ENCODE measurements at places on chromosomes 3 and 15.
A peak's percentile ranks its signal among the peaks of the same experiment; 100 is the strongest.

GRCh38 chr15:76368122-76368621 is 31.6 kb downstream of the ISL2 start:
- DNase-seq, result no peak

DNA sequence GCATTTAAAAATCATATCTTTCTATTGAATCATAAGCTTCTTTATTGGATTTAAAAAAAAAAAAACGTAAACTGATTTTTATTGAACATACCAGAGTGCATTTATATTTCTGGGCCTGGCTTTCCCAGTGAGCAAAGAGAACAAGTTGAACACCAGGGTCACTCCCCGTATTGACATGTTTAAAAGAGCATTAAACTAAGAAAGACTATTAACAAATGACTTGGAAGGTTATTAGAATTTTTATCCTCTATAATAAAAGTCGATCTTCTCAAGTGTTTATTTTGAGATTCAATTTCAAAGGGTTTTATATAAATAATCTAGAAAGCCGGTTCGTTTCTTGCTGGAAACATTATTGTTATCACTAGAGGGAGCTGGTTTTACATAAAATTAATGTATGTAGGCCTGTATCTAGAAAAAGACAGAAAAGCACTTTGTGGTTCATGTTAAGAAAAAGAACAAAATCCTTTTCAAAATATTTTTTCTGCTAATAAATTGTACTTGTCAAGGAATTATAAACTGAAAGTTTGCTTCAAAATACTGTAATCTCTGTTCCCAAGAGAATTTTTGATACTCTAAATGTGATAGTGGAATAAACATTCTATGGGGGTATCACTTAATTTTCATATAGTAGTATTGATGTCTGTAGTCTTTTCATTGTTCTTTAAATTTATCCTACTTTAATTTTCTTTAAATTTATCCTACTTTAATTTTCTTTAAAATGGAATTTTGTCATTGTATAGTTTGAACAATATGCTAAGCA is 321.8 kb upstream of the MME start:
- peak; percentile 7 for DNase-seq

DNA sequence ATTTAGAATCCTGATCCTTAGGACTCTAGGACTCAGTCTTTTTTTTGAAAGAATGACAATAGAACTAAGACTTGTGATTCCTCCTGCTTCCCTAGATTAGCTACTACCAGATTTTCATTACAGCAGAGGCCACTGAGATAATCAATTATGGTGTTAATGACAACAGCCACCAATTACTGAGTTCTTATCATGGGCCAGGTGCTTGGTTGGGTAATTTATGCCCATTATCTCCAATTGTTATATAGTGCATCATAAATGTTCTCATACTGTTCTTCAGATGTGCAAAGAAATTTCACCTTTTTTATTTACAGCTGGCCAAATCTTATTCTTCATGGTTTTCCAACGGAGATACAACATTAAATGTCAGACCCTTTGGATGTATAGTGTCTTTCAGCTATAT is 162.9 kb upstream of the CMC1 start:
- DNase-seq, result no peak

- peak; percentile 12 for DNase-seq
Observed at GRCh38 chr3:84108442-84108971, 850.3 kb upstream of the CADM2 start.

DNA sequence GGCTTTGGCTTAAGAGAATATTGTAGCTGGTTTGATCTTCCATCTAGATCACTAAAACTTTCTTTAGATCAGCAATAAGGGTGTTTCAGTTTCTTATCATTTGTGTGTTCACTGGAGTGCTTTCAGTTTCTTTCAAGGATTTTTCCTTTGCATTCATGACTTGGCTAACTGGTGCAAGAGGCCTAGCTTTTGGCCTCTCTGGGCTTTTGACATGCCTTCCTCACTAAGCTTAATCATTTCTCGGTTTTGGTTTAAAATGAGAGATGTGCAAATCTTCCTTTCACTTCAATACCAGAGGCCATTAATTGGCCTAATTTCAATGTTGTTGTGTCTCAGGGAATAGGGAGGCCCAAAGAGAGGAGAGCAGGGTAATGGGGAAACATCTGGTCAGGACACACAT is 30.3 kb upstream of the CCNB2 start:
- no peak for DNase-seq

DNA sequence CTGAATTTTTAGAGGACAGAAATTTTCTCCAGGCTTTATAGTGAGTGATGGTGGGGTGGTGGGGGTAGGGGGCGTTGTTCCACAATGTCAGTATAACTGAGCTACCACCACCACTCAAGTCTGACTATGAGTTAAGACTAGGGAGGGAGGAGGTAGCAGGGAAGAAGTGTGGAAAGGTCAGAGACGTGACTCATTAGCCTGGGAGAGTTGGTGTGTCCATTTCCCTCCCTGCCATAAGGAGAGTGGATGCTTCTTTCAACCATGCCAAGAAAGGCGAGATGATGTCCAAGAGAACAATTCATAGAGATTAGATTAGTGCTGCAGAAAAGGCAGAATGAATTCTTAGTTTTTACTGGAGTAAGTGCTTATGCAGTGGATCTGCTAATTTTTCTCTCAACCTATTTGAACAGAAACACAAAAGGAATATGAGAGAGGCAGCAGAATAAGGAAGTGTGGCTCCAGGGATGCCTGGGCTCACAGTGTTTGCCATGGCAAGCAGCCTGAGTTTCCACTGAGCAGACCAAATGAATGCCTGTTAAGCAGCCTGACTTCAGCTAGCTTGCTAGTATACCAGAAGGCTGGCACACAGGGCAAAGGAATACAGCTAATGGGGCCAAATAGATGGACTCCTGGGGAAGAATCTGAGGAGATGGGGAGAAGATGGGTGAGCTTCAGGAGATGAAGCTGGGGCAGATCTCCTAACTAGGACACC is 708.9 kb downstream of the NTRK3 start:
- no peak for DNase-seq

- no peak for DNase-seq
Observed at GRCh38 chr3:71006810-71007785, 576.4 kb downstream of the FOXP1 start.

GRCh38 chr3:124792341-124793040 is 62.2 kb downstream of the UMPS start:
- no peak for DNase-seq

- DNase-seq, result no peak
Observed at GRCh38 chr15:75696854-75697259, 15.8 kb downstream of the CSPG4 start.

GRCh38 chr3:125051715-125052581 is 3.8 kb downstream of the HEG1 start:
- peak; percentile 86 for DNase-seq

DNA sequence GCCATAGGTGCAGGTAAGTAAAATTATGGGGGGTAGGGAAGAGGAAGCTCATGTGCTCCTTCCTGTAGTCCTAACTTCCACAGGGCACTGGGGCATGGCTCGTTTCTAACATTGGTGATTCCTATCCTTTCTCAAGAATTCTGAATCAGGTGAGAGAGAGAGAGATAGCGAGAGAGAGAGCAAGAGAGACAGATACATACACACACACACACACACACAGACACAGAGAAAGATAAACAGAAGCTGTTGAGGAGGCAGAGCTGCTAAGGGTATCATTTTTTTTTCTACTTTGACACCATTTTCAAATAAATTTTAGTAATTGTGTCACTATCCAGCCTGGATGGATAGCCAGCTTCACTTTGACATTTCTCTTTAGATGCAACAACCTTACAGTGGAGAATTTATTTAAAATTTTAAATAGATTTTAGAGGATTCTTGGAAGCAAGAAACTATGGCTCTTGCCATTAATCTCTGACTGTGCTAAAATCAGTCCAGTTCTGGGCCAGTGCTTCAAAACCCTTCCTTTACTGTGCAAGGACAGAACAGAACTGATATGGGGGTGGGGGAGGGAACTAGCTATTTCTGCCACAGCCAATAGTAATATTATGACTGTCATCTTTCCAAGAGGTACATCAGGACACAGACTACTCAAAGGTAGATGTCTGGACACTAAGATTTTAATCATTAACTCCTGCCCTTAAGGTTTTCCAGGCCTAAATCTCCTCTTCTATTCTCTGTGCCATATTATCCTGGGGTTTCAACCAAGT is 14.6 kb upstream of the RAMAC start:
- no peak for DNase-seq

GRCh38 chr3:131550562-131551465 is 48.0 kb upstream of the MRPL3 start:
- DNase-seq, result no peak

- no peak for DNase-seq
Observed at GRCh38 chr3:46925585-46925934, 48.0 kb downstream of the PTH1R start.

GRCh38 chr3:15116032-15116669 is 17.2 kb upstream of the RBSN start:
- no peak for DNase-seq

GRCh38 chr15:66169023-66169422 is 84.5 kb downstream of the MEGF11 start:
- DNase-seq, result no peak

GRCh38 chr3:140695361-140696061 is 17.6 kb downstream of the TRIM42 start:
- no peak for DNase-seq

DNA sequence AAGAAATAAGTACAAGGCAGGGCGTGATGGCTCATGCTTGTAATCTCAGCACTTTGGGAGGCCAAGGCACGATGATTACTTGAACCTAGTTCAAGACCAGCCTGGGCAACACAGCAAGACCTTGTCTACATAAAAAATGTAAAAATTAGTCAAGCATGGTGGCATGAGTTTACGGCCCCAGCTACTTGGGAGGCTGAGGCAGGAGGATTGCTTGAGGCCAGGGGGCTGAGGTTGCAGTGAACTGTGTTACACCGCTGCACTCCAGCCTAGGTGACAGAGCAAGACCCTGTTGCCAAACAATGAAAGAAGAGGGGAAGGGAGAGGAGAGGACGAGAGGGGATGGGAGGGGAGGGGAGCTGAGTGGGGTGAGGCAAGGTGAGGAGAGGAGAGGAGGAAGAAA is 152.7 kb upstream of the PRICKLE2 start:
- no peak for DNase-seq

DNA sequence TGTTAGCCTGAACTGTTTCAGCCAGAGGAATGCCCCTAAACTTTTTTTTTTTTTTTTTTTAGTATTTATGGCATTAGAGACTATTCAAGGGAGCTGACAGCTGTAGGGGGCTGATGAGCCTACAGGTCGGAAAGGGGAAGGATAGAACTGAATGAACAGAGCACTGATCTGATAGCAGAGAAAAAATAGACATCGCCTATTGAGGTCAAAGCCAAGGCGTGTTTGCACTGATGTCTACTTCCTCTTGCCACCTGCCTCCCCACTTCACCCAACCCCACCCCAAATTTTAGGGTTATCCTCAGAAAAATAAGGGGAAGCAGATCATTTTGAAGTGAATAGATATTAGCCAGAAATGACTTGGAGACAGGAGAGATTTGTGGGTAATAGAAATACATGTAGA is 3.0 kb upstream of the ZMAT3 start:
- no peak for DNase-seq

GRCh38 chr15:69215314-69216035 is 55.0 kb downstream of the GLCE start:
- DNase-seq, result no peak

DNA sequence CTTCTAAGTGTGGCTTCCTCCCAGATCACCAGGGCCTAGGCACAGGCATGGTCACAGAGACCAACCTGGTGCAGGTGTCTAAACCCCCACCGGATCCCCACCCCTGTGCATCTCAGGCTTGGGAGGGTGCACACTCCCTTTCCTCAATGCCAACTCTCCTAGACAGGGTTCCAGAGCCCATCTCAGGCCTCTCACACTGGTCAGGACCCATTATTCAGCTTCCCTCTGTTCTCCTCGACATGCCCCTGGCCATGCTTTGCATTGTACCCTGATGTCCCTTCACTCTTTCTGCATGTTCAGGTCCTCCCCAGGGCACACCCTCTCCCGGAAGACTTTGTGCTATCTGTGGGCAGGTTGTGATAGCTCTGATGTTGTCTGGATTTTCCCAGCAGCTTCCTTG is 23.5 kb downstream of the FGD5 start:
- DNase-seq, result no peak

DNA sequence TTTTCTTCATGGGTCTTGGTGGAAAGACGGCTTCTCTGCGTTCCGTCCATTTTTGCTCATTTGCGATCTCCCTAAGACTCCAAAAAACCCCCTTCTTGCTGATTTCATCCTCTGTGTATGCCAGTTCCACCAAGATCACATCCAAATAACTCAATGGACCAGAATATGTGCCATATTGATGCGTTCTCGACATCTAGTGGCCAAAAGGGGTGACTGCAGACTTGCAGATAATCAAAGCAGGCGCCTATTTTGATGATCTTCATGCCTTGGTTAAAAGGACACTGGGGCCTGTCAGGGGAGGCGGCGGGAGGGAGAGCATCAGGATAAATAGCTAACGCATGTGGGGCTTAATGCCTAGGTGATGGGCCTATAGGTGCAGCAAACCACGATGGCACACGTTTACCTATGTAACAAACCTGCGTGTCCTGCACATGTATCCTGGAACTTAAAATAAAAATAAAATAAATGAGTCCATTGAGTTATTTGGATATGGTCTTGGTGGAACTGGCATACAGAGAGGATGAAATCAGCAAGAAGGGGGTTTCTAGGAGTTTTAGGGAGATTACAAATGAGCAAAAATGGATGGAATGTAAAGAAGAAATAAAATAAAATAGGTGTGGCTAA is 104.2 kb upstream of the RAD18 start:
- DNase-seq, result peak; percentile 67

- DNase-seq, result peak; percentile 67
Observed at GRCh38 chr15:60396958-60397771, 621 bp downstream of the ANXA2 start.

DNA sequence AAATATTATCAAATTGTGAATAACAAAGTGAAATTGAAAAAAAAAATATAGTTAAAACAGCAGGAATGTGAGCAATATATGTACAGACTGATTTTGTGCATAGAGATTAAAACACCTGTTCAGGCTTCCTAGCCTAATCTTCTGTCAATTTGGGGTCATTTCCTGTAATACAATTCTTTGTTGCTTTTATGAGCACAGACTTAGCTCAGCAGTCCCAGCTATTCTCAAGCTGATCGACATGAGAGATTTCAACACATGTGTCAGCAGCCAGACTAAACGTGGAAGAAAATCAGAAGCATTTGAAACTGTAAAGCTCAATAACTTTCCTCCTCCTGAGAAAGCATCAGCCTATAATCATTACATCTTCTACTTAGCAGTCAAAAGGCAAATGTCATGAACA is 1.6 kb upstream of the FHIT start:
- no peak for DNase-seq

GRCh38 chr3:76456322-76456721 is 583.6 kb upstream of the ROBO2 start:
- DNase-seq, result no peak

DNA sequence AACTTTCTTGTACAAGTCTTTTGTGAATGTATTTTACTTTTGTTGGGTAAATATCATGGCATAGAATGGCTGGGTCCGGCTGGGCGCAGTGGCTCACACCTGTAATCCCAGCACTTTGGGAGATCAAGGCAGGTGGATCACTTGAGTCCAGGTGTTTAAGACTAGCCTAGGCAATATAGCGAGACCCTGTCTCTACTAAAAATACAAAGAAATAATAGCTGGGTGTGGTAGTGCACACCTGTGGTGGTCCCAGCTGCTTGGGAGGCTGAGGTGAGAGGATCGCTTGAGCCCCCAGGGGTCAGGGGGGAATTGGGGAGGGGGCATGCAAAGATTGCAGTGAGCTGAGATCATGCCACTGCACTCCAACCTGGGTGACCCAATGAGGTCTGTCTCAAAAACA is 52.9 kb downstream of the ANP32A start:
- DNase-seq, result no peak

GRCh38 chr15:45715528-45715927 is 80.7 kb downstream of the SQOR start:
- no peak for DNase-seq

- no peak for DNase-seq
Observed at GRCh38 chr3:19487386-19487785, 339.1 kb downstream of the KCNH8 start.

Measured in brain microvascular endothelial cell (primary cell).